Stimulated activated CD8-positive, alpha-beta memory T cell treated with anti-CD3 and anti-CD28 coated beads, Interleukin-7, amount 100 ng/mL, for 1 hour (primary cell): ENCODE measurements at places on chromosomes 5 and 9.

DNA sequence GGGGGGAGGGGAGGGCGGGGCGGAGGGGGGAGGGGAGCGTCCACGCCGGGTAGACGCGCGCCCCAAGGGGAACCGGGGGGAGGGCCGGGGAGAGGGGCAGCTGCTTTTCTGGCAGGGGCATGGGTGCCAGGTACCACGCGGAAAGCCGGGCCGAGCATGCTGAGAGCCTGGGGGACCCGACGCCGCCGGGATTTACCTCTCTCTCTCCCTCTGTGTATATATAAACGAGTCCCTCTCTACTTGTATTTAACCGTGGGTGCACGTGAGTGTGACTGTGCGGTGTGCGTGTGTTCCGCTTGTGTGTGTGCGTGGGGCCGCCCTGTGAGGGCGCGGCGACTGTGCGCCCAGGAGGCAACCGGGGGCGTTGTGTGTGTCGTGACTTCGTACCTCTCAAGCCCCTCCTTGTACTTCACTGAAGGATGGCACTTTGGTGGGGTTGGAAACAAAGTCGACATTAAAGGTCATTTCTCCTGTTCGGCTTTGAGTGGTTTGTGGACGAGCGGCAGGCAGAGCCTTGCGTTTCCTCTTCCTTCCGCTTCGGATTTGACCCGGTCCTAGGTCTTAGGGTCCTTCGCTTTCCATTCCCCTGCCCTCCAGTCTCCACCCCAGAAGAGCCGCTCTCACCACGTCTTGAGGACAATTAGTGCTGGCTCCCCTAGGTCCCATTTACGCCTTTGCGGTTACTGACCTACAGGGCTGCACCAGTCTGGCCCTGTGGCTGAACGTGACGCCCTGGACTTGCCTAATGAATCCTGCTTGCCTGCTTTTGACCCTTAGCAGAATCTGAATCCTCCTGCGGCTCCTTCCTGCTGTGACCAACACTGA, 36.2 kb upstream of the TTC1 start:
- no peak for DNase-seq

- DNase-seq: no peak
These were observed 194.5 kb downstream of the HSD17B3 start for GRCh38 chr9:96107436-96107835.

- no peak for DNase-seq
These were observed 3.0 kb upstream of the RGS14 start for GRCh38 chr5:177354711-177355110.

DNA sequence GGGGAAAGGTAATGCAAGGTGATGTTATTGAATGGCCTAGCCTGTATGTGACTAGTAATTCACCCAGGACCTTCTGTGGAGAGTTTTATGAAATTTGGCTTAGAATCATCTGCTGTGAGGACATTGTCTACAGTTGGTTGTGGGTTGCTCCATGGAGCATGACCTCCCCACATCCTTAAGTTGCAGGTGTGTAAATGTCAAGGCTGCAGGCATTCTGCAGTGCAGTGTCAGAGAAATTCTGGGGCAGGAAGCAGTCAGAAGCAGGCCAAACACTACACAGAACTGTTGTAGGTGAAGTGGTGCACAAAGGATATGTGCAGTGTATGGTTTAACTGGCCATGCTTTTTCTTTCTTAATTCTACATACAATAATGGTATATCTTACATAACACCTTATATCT, 588.3 kb downstream of the EBF1 start:
- no peak for DNase-seq

GRCh38 chr5:109170629-109171350, 239.0 kb downstream of the PJA2 start:
- DNase-seq: no peak

DNA sequence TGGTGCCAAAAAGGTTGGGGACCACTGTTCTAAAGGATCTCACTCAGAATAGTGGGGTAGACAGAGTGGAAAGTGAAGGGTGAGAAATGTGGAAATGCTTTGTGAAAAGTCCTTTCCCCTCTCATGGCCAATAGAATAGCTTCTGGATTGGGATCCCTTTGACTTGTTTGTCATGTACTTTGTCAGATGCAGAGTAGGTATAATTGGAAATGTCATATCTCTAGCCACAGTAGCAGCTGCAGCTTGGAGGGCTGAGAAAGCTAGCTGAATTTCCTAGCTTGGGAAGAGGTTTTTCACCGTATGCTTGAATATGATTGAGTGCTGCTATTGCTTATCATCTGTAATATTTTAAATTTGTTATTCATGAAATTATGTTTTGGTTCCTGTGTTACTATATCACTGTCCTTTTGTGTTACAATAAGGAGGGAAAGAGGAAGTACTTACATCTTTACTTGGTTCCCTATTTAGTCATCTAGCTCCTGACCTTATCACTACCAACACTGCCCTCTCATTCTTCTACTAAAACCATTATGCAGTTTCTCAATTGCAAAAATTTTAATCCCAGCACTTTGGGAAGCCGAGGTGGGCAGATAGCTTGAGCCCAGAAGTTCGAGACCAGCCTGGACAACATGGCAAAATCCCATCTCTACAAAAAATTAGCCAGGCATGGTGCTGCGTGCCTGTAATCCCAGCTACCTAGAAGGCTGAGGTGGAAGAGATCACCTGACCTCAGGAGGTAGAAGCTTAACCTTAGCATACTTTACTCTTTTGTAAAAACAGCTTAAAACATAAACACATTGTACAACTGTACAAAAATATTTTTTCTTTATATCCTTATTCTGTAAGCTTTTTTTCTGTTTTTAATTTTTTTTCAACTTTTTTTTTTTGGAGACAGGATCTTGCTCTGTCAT, 12.4 kb downstream of the SLC30A5 start:
- DNase-seq: no peak

GRCh38 chr5:95007921-95008597, 276.8 kb downstream of the MCTP1 start:
- no peak for DNase-seq

DNA sequence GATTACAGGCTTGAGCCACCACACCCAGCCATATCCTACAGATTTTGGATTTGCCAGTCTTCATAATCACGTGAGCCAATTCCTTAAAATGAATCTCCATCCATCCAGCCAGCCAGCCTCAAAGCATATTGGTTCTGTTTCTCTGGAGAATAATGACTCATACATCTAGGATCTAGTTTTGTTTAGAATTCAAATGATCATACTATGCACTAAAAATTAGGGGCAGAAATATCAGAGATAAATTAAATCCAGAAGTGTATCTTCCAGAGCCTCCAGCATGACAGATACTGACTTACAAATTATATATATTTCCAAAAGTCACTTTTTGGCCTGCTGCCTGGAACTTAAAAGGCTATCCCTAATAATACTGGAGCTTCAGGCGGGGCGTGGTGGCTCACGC, 119.1 kb upstream of the NR5A1 start:
- DNase-seq: no peak

DNA sequence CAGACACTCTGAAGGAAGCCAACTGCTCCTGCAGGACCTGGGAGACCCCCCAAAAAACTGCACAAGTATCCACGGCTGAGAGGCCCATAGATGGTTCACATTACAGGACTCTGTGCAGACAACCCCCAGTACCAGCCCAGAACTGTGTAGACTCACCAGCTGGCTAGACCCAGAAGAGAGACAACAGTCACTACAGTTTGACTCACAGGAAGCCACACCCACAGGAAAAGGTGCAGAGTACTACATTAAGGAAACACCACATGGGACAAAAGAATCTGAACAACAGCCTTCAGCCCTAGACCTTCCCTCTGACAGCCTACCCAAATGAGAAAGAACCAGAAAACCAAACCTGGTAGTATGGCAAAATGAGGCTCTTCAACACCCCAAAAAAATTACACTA, 281.2 kb upstream of the RGMB start:
- DNase-seq: no peak

- no peak for DNase-seq
These were observed 1.6 kb downstream of the RFESD start for GRCh38 chr5:95647886-95648860.

- DNase-seq: peak; percentile 10
These were observed at the start of gene MVB12B for GRCh38 chr9:126326228-126327005. Gene MVB12B, plus strand, starts transcription at chr9:126326829. Its CDS starts 101 bp downstream, at chr9:126326930.

DNA sequence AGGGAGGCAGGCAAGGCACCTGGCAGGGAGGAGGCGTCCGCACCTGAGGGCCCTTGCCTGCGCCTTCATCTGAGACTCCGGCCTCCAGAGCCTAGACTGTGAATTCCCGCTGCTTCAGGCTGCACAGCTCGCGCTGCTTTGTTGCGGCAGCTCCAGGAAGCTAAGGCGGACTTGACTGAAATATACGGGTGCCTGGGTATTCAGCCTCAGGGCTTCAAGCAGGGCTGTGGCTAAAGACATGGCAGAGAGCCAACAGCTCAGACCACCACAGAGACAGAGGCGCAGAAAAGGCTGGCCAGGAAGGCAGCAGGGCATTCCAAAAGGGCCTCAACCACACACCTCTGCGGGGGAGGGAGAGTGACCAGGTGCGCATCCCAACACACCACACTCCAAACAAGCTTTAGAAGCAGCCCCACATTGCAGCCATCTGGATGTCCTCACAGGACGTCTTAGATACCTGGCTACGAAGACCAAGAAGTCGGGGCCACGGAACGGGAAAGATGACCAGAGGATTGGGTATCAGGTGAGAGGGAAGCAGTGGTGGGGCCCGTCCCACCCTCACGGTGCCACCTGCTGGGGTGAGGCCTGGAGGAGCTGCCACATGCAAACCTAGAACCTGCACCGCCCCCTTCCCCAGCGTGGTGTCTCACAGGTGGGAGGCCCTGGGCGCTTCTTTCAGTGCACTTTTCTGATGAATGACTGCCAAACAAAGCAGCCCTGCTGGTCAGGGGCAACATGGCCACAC, 1.7 kb upstream of the DPH7 start:
- DNase-seq: no peak

- DNase-seq: no peak
These were observed 167.0 kb upstream of the CDKN2B start for GRCh38 chr9:22175972-22176545.

DNA sequence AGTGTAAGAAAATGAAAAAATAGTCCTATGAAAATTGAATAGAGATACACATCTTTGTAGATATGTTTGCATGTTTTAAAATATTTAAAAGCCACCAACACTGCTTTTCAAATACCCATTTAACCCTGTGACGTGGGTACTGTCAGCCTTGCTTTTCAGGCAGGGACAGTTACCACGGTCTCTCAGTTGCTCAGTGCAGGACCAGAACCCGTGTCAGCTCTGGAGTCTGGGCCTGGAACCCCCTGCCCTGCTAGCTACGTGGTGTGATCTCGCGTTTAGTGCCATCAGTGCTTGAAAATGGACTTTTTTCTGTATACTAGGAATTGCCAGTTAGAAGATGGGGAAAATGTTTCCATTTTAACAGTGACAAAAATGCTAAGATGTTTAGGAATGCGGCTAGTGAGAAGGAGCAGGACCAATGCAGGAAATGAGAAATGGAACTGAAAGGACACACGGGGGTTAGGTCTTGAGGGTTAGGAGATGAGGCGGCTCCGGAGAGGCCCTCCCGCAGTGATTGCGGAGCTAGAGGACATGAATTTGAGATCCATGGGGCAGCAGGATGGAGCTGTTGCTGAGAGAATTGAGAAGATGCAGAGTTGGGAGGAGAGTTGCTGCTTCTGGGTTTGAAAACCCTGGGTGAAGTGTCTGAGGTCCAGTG, 13.7 kb downstream of the RNU6ATAC start:
- DNase-seq: no peak

GRCh38 chr5:157265714-157266285, at the start of gene CYFIP2:
Gene CYFIP2, plus strand, starts transcription at chr5:157266123. Its CDS starts 19,239 bp downstream, at chr5:157285362.
- peak; percentile 62 for DNase-seq

DNA sequence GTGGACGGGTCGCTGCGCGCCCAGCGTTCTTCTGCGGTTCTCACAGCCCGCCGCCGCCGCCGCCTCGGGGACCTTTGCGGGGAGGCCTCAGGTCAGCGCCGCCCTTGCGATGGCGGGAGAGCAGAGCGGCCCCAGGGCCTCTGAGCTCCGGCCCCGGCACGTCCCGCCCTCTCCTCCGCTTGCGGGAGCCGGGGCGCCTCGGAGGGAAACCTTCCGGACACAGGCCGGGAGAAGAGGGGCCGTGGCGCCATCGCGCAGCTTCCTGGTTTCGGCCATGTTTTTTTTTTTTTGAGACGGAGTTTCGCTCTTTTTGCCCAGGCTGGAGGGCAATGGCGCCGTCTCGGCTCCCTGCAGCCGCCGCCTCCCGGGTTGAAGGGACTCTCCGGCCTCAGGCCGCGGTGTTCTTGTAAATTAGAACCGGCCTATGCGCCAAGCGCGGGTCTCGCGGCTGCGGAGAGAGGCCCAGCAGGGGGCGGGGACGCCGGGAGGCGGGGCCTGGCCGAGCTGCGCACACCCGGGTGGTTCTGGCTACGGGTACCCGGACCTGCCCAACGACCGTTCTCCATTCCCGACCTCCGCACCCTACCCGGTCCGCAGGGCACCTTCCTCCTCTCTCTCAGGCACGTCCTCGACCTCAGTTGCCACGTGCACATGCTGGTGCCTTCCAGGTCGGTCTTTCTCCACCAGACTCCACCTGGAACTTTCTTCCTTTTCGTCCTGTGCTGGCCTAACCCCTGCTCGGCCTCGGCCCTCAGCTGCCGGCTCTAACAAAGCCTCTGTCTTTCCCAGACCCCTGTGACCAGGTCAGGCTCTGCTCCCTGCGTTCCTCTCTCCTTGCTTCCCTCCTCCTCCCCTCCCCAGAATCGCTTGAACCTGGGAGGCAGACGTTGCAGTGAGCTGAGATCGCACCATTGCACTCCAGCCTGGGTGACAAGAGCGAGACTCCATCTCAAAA, 28.8 kb upstream of the MGAT1 start:
- peak; percentile 54 for DNase-seq

DNA sequence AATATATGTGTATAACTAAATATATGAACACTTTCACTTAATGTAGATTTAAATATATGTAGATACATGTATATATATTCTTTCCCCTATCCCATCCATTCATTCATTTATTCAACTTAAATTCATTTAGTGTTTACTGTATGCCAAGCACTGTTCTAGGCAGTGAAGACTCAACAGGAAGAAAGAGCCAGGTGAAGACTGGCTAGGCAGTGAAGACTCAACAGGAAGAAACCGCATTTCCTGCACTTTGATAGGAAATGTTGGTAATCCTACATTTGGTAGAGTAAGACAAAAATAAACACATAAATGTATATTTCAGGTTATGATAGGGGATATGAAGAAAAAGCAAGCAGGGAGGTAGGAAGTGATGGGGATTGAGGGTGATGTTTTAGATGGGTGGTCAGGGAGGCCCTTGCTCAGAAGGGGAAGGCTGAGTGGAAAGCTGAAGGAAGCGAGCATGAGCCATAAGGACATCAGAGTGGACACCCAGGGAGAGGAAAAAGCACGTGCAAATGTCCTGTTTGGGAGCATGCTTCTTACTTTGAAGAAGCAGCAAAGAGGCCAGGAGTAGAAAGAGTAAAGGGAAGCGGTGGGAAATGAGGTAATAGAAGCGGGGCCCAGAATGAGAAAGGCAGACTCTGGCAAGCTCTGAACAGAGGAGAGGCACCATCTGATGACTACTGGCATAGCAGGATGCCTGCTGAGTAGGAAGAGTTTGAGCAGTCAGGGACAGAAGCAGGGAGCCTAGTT, 227.8 kb upstream of the MAP3K1 start:
- no peak for DNase-seq

DNA sequence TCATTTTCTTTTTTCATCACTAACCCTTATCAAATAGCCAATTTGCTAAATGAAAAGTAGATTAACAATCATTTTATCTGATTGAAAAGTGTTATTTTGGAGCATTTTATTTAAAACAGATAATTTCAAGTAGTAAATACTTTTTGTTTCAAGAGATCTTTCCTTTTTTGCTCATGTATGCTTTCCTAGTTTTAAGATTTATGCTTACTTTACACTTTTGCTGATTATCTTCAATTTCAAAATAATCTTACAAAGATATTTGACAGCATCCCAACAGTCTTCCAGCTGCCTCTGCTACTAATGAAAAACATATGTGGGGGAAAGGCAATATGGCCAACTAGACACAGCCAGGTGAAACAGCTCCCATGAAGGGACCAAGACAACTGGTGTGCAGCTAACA, 1027.3 kb upstream of the CDH9 start:
- no peak for DNase-seq
